ENCODE measurements at places on chromosomes 4 and X. TPM values are rescaled to one million over a fixed set of nuclear protein-coding genes. Genes with fewer than 3 reads are reported as not detected.

GRCh38 chr4:107863416-107863815 is 38.7 kb downstream of the SGMS2 start:
- no peaks in the 10 kb centered on the region for H3K4me1 ChIP-seq
- no peak overlapping the region for H3K4me3 ChIP-seq
- no peaks in the 10 kb centered on the region for H3K27me3 ChIP-seq
- H3K27ac ChIP-seq: no peak overlapping the region
- no peak for DNase-seq
- H3K36me3 ChIP-seq: peaks cover 23% of the 10 kb centered on the region

- H3K4me3 ChIP-seq: no peak overlapping the region
- no peaks in the 10 kb centered on the region for H3K27me3 ChIP-seq
- no peak overlapping the region for H3K27ac ChIP-seq
- H3K4me1 ChIP-seq: no peaks in the 10 kb centered on the region
- no peaks in the 10 kb centered on the region for H3K36me3 ChIP-seq
Measured at GRCh38 chrX:129846716-129847115, 3.0 kb upstream of the ZDHHC9 start.

DNA sequence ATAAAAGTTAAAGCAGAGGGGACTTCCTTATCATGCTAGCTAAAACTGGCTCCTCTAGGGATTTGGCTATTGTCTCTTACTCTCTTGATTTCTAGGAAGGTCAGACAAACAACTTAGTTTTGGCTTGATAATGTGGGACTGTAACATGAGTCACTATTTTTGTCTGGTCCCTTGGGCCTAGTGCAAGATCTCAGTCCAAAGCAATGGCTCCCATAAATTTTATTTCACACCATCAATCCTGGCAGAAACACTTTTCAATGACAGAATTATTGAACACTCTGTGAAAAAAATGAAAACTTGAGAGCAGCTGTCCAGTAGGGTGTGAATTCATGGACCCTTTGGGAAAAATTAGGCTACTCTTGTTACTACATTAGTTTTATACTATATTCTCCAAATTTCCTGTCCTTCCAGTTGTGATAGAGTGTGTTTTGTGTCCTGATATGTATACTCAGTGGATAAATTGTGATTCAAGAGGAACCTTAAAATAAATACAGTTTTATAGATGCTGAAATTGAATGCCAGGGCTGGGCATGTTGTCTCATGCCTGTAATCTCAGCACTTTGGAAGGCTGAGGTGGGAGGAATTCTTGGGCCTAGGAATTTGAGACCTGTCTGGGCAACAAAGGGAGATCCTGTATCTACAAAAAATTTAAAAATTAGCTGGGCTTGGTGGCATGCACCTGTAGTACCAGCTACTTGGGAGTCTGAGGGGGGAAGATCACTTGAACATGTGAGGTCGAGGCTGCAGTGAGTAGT is 10.8 kb upstream of the SNCA start:
- H3K4me3 ChIP-seq: no peak overlapping the region
- no peak for DNase-seq
- H3K27me3 ChIP-seq: no peaks in the 10 kb centered on the region
- no peak overlapping the region for H3K27ac ChIP-seq
- H3K36me3 ChIP-seq: no peaks in the 10 kb centered on the region
- H3K4me1 ChIP-seq: no peaks in the 10 kb centered on the region

- no peaks in the 10 kb centered on the region for H3K4me1 ChIP-seq
- no peak overlapping the region for H3K27ac ChIP-seq
- H3K4me3 ChIP-seq: no peak overlapping the region
Measured at GRCh38 chrX:132041015-132041414, 17.9 kb downstream of the STK26 start.

The CCNB3 gene
- total RNA-seq: not detected

The BOD1L1 gene
- total RNA-seq: 61.7 TPM

The EPHA5 gene
- total RNA-seq: 1.8 TPM

GRCh38 chrX:16012250-16012649 is 111.1 kb upstream of the GRPR start:
- H3K27me3 ChIP-seq: no peaks in the 10 kb centered on the region
- H3K4me3 ChIP-seq: no peak overlapping the region
- no peaks in the 10 kb centered on the region for H3K36me3 ChIP-seq
- H3K27ac ChIP-seq: no peak overlapping the region

The ACSL4 gene
- 15.6 TPM for total RNA-seq

- H3K27ac ChIP-seq: no peak overlapping the region
- no peaks in the 10 kb centered on the region for H3K4me1 ChIP-seq
- H3K4me3 ChIP-seq: no peak overlapping the region
- no peaks in the 10 kb centered on the region for H3K36me3 ChIP-seq
Measured at GRCh38 chrX:19924285-19924684, 36.9 kb upstream of the SH3KBP1 start.

GRCh38 chr4:10773010-10773409 is 88.4 kb upstream of the CLNK start:
- no peak overlapping the region for H3K27ac ChIP-seq
- H3K4me1 ChIP-seq: no peaks in the 10 kb centered on the region
- no peak overlapping the region for H3K4me3 ChIP-seq
- no peaks in the 10 kb centered on the region for H3K36me3 ChIP-seq

GRCh38 chr4:158190718-158191117 is 17.9 kb upstream of the GASK1B start:
- DNase-seq: no peak
- no peaks in the 10 kb centered on the region for H3K27me3 ChIP-seq
- H3K4me3 ChIP-seq: no peak overlapping the region

- H3K27me3 ChIP-seq: no peaks in the 10 kb centered on the region
- no peaks in the 10 kb centered on the region for H3K4me1 ChIP-seq
- no peak overlapping the region for H3K27ac ChIP-seq
- DNase-seq: no peak
Measured at GRCh38 chrX:134821901-134822300, 163.6 kb upstream of the PLAC1 start.

DNA sequence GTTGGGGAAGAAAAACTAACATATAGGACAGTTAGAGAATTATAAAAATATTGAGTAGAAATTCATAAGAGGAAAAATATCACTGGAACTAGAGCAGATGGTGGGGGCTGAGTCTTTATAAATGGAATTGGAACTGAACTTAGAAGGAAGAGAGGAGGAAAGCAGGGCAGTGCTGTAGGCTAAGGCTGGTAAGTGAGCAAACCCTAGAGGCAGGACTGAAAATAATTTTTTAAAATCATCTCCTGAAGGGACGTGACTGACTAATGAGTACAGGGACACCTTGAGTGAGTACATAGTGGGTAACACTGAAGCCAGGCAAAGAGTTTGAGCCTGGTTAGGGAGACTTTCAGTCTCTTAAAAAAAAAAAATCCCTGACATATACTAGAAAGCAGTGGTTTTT is 63.3 kb downstream of the GALNT7 start:
- no peaks in the 10 kb centered on the region for H3K4me1 ChIP-seq
- no peak for DNase-seq
- no peaks in the 10 kb centered on the region for H3K36me3 ChIP-seq
- H3K27me3 ChIP-seq: no peaks in the 10 kb centered on the region

DNA sequence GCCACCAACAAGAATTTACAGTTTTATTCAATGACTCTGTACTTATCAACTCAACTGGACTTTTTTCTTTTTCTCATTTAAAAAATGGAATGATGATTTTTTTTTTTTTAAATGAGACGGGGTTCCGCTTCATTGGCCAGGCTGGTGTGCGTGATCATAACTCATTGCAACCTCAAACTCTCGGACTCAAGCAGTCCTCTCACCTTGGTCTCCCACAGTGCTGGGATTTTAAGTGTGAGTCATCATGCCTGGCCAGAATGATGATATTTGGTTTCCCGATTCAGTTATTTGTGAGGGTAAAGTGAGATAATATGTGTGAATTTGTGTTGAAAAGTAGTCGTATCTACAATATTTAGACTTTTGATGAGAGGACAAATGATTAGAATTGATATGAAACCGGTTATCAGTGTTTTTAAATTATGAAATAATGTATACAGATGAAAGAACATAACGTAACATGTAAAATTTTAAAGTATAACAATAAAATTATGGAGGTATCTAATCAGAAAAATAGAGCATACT is 66.0 kb upstream of the UNC5C start:
- no peak for DNase-seq
- H3K4me1 ChIP-seq: no peaks in the 10 kb centered on the region
- no peak overlapping the region for H3K4me3 ChIP-seq
- H3K27ac ChIP-seq: no peak overlapping the region
- H3K27me3 ChIP-seq: no peaks in the 10 kb centered on the region

The CCKAR gene
- 21.1 TPM for total RNA-seq

- no peaks in the 10 kb centered on the region for H3K36me3 ChIP-seq
- no peak for DNase-seq
- H3K27ac ChIP-seq: no peak overlapping the region
- H3K4me3 ChIP-seq: no peak overlapping the region
Measured at GRCh38 chr4:1285151-1285789, 4.4 kb upstream of the MAEA start.

DNA sequence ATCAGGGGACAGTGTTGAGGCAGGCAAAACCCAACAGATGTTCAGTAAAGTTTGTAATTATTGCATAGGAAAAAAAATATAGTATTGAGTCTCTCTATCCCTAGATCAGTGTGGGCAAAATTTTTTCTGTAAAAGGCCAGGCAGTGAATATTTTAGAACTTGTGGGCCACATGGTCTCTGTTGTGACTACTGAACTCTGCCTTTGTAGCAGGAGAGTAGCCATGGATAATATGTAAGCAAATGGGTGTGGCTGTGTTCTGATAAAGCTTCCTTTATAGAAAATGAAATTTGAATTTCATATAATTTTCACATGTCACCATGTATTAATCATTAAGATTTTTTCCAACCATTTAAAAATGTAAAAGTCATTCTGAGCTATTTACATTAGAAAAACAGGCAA is 193.1 kb downstream of the MID1 start:
- DNase-seq: no peak
- H3K4me1 ChIP-seq: no peaks in the 10 kb centered on the region
- no peak overlapping the region for H3K27ac ChIP-seq
- no peaks in the 10 kb centered on the region for H3K36me3 ChIP-seq
- no peaks in the 10 kb centered on the region for H3K27me3 ChIP-seq

DNA sequence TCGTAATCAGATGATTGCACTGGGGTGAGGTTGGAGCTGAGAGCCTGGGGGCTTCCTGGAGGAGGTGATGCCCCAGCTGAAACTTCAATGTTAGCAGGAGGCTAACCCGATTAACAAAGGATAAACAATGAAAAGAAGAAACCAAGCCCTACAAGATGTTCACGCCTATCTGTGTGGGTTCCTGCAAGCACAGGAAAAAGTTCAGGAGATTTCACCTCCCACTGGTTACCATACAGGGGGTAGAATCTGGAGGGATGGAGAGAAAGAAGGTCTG is 27.5 kb downstream of the JAKMIP1 start:
- H3K36me3 ChIP-seq: no peaks in the 10 kb centered on the region
- no peaks in the 10 kb centered on the region for H3K27me3 ChIP-seq
- no peak overlapping the region for H3K27ac ChIP-seq
- no peak overlapping the region for H3K4me3 ChIP-seq
- no peak for DNase-seq

The CITED1 gene
- not detected for total RNA-seq

GRCh38 chr4:151670843-151671242 is 90.0 kb downstream of the GATB start:
- H3K4me1 ChIP-seq: peaks cover 16% of the 10 kb centered on the region
- no peaks in the 10 kb centered on the region for H3K36me3 ChIP-seq
- no peak overlapping the region for H3K27ac ChIP-seq
- H3K27me3 ChIP-seq: no peaks in the 10 kb centered on the region
- no peak overlapping the region for H3K4me3 ChIP-seq

DNA sequence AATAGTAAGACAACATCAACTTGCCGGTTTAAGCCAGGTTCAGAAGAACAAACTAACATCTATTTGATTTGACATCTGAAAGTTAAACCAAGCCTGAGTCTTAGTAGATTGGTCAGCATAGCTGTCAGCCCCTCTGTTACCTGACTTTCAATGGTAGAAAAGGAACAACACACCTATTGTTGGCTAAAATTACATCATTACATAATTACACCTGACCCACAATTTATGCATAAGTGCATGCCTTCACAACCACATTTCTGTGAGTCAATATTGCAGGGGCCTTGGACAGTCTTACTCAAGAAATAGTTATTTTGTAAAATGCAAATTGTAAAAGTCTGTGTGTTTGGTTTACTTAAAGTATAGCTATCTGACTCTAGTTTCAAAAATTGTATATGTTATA is 36.2 kb downstream of the EGFL6 start:
- H3K36me3 ChIP-seq: no peaks in the 10 kb centered on the region
- no peak overlapping the region for H3K27ac ChIP-seq
- peaks cover 11% of the 10 kb centered on the region for H3K27me3 ChIP-seq
- H3K4me3 ChIP-seq: no peak overlapping the region
- DNase-seq: no peak

- no peaks in the 10 kb centered on the region for H3K27me3 ChIP-seq
- no peak overlapping the region for H3K27ac ChIP-seq
- H3K36me3 ChIP-seq: no peaks in the 10 kb centered on the region
- no peak for DNase-seq
- H3K4me3 ChIP-seq: no peak overlapping the region
- no peaks in the 10 kb centered on the region for H3K4me1 ChIP-seq
Measured at GRCh38 chr4:85298037-85298436, 176.9 kb upstream of the ARHGAP24 start.

- H3K27me3 ChIP-seq: no peaks in the 10 kb centered on the region
- no peaks in the 10 kb centered on the region for H3K36me3 ChIP-seq
- DNase-seq: no peak
- no peak overlapping the region for H3K4me3 ChIP-seq
- no peaks in the 10 kb centered on the region for H3K4me1 ChIP-seq
Measured at GRCh38 chr4:148053298-148054003, 321.6 kb downstream of the ARHGAP10 start.

DNA sequence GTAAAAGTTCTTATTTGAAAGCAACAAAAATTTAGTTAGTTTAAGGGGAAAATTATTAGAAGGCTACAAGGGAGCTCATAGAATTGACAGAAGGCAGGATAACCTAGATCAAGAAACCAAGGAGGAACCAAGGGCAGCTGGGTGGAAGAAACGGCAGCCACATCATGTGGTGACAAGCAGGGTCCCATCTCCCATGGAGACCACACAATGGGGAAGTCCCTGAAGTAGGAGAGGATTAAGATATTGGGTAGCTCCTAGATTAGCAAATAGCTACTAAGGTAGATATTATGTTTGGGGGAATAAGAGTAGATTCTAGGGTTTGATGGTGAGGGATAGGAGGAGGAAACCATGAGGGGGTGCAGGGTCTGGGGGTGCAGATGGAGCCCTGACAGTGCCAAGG is 48.0 kb upstream of the TMEM154 start:
- no peak overlapping the region for H3K4me3 ChIP-seq
- no peaks in the 10 kb centered on the region for H3K4me1 ChIP-seq
- DNase-seq: no peak
- no peaks in the 10 kb centered on the region for H3K27me3 ChIP-seq
- no peak overlapping the region for H3K27ac ChIP-seq

GRCh38 chr4:146260521-146260920 is 46.2 kb downstream of the REELD1 start:
- H3K36me3 ChIP-seq: peaks cover 17% of the 10 kb centered on the region
- H3K27ac ChIP-seq: no peak overlapping the region
- no peak overlapping the region for H3K4me3 ChIP-seq
- peak; percentile 51 for DNase-seq
- no peaks in the 10 kb centered on the region for H3K27me3 ChIP-seq
- no peaks in the 10 kb centered on the region for H3K4me1 ChIP-seq

- no peak overlapping the region for H3K4me3 ChIP-seq
- H3K4me1 ChIP-seq: no peaks in the 10 kb centered on the region
- no peaks in the 10 kb centered on the region for H3K36me3 ChIP-seq
Measured at GRCh38 chrX:121160987-121161386, 113.6 kb downstream of the GLUD2 start.
